ENCODE measurements at places on chromosomes 5 and 9.

DNA sequence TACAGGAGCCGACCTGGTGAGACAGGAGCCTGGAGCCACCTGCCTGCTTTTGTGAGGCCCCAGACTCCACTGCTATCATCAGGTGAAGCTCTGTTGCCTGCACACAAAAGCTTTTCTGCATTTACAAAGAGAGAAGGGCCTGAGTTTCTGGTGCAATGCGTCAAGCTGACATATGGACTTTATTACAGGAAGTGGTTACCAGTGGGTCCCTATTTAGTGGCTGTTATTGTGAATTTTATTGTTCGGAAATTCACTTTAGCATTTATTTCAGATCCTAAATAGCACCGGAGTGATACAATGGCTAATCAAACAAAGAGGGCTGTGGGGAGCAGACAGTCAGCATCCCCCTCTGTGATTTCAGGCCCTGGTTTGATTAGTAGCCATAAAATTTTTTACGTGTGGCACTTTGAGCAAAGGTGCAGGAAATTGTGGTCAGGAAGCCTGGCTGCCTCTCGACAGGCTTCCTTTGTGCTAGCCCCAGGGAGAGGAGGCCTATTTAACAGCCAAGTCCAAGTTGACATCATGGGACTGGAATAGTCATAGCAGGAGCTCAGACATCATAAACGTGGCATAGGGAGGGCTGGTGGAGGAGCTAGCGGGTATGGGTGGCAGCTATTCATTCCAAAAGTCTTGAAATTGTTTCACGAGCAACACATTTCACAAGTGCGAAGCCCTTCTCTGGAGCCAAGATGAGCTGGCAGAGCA is 8.4 kb downstream of the TGFBI start:
- DNase-seq = no peak

DNA sequence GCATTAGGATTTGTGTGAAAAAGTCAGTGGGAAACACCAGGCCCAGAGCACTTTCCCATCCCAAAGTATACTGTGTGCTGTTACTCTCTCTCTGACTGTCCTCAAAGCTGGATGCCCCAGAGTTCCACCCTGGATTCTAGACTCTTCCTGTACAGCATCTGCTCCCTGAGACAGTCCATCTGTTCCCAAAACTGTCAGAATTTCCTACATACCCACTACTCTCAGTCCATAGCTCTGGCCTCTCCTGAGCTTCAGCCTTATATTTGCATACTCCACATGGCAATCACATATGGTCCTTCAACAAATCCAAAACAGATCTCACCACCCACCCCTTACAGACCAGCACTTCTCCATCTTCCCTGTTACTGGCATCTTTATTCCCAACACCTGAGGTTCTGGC is 9.5 kb downstream of the ELP1 start:
- DNase-seq = no peak

DNA sequence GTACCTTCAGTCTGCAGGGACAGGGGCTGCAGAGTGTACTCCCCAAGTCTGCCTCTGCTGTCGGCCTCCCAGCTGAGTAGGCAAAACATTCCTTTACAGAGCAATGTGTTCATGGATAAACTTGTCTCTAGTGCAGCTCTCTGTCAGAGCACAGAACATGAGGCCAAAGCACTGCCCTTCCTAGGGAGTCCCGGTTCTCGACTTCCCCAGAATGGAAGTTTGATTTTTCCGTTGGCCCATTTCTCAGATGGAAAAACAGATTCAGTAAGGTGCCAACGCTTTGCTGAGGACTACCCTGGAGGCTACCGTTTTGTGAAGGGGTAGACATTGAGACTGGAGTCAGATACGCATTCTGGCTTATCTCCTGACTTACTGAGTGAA is 422 bp upstream of the TRIM32 start:
- no peak for DNase-seq

DNA sequence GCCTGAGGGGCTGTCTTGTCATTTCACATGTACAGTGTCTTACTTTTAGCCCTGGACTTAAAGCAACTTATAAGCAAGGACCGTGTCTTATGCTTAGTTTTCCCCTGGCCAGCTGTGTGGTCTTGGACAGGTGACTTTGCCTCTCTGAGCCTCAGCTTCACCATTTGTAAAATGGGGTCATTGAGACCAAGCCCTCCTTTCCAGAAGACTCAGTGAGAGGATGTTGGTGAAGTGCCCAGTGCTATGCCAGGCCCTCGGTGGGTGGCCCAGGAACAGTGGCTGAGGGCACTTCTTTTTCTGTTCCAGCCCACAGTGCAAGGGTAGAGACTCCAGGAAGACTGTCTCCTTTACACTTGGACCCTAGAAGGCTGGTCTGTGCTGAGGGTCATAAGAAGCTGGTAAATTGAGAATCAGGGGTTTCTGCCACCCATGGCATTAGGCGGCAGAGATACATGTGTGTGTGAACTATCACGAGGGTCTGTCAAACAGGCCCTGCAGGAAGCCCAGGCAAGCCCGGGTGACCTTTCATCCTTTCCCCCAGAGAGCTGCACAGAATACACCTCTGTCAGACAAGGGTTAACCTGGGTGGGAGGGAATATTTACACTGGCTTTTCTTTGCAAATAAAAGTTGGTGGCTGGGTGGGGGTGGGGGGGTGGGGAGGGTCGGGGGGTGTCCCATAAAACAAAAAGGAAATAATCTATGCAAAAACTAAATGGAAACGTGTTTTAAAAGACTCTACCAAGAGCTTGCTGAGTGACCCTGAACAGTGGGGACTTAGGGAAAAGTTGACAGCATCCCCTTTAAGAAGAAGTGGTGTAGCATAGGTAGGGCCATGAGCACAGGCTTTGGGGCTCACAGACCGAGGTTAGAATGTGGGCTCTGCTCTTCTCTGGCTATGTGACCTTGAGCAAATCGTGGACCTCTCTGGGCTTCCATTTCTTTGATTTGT is 20.4 kb upstream of the KIF12 start:
- DNase-seq = no peak

GRCh38 chr5:171714261-171714660 is 71.4 kb upstream of the SMIM23 start:
- no peak for DNase-seq

GRCh38 chr5:39257554-39257953 is 38.2 kb upstream of the FYB1 start:
- no peak for DNase-seq

GRCh38 chr9:89911721-89912604 is 307.2 kb downstream of the GADD45G start:
- no peak for DNase-seq

- DNase-seq = no peak
Observed at GRCh38 chr5:149320791-149321330, 24.4 kb upstream of the GRPEL2 start.

DNA sequence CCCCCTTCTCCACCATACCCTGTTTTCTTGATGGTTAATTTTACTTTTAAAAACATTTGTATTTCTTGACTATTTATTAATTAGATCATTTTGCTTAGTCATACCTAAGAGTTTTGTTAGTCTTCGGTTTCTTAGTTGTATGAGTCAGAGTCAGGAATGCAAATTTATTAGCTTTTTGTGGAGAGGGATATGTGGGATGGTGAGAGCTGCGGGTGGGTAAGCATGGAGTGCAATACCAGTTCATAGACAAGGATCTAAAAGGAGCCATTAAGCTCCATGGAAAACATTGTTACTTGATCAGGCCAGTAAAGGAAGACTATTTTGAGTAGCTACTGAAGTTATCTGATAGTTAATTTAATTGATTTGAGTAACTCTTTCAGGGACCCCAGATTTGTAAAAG is 77.5 kb downstream of the ZSWIM6 start:
- no peak for DNase-seq

DNA sequence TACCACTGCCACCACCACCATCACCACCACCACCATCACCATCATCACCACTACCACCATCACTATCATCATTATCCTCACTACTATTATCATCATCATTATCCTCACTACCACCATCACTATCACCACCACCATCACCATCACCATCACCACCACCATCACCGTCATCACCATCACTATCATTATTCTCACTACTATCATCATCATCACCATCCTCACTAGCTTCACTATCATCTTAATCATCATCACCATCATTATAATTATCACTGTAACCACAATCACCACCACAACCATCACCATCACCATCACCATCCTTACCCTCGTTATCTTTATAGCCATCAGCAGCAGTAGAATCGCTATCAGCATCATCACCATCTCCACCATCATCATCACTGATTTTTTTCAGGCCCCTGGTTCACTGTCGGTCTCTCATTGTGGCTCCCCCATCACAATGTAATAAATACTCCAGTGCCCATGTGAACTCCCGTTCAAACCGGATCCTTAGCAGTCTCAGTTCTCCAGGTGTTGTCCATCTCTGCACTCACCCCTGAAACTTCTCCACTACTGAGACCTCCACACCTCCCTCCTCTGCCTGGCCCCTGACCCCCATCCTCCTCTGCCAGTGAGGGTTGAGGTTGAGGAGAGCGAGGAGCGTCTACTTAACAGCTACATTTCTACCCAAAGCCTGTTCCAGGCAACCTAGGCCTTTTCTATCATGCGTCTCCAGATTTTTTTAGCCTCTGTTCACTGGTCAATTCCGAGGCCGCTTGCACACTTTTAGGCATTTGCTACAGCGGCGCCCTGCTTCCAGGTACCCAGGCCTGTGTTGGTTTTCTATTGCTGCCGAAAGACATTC is 238.2 kb downstream of the PBX3 start:
- DNase-seq = no peak

GRCh38 chr5:14509556-14509955 is 72.0 kb upstream of the OTULINL start:
- DNase-seq = no peak

DNA sequence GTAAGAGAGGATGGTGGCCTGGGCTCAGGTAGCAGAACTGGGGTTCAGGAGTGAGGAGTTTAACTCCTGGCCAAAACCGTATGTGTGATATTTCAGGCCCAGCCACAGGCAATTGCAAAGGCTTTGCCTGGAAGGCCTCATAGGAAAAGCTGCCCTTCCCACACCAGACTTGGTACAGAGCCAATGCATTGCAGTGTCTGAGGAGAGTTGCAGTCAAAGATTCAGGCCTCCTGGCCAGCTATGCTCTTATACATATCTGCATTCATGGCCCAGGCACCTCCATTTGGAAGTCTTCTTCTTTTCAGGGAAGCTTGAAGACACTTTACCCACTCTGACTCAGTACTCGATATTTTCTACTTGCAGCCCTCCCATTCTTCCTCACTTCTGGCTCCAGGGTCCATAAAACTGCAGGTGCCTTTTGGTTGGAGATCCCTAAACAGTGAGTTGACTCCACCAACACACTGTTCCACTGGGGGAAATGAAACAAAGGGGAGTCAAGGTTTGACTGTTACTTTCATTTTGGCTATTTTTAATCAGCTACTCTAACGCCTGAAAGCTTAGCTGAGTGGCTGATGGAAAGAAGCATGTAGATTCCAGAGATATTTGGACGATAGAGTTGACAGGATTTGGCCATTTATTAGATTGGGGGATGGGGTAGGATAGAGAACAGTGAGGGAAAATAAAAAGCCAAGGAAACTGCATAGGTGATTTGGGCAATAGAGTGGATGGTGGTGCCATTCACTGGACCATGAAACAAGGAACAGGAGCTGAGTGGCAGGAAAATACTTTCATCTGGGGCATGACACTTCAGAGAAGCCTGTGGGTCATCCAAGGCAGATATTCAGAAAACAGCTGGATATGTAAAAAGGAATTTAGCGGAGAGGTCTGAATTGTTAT is 30.6 kb upstream of the IL33 start:
- DNase-seq = no peak

GRCh38 chr5:33369485-33370465 is 71.0 kb upstream of the TARS1 start:
- no peak for DNase-seq

GRCh38 chr5:141101059-141101458 is 786 bp downstream of the PCDHB3 start:
- DNase-seq = no peak

- no peak for DNase-seq
Observed at GRCh38 chr5:14399054-14399692, 182.4 kb upstream of the OTULINL start.
